NCI-H2029 treated with DMSO at 0.1 percent for 48 hours (cell line): ENCODE measurements at places on chromosomes 5 and 9.

DNA sequence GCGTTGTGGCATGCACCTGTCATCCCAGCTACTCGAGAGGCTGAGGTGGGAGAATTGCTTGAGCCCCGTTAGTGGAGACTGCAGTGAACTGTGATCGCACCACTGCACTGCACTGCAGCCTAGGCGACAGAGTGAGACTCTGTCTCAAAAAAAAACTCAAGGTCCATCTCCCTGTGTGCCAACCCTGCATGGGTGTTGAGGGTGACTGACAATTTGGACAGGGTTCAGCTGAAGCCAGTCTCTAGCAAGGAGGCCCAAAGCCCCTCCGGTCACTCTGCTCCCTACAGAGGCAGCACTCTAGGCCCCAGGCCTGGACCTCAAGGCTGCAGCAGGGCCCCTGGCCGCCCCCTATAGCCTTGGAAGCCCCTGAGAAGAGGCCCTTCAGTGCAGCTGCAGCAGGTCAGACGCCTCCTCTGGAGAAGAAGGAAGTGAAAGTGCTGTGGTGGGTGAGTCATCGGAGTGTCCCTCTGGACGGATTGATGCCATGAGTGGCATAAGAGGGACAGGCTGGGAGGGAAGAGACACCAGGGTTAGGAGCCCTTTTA lies 39.2 kb upstream of the NEK6 start:
- DNase-seq, result peak; percentile 54

- no peak for DNase-seq
Observed at GRCh38 chr5:132235340-132235739, 7.7 kb upstream of the P4HA2 start.

GRCh38 chr5:80246001-80246758 lies 9.7 kb downstream of the SERINC5 start:
- no peak for DNase-seq

GRCh38 chr5:168705321-168705720 lies 126.2 kb upstream of the PANK3 start:
- DNase-seq, result no peak

GRCh38 chr9:21413624-21414023 lies 4.7 kb downstream of the IFNA8 start:
- DNase-seq, result no peak

DNA sequence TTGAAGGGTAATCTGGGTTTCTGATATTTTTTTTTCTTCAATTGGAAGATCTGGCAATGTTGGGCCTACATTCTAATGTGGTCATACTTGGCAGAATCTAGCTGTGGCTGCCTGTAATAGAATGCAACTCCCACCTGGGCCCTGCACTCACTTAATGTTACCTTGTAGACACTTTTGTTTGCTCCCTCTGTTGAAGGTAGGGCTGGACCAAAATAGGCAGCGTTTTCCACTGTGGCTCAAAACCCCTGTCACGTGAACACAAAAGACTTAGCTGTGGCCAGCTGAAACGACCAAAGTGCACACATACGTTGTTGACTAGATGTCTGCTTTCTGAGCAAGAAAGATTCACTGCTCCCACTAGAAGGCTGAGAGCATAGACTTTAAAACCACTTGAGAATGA lies 117.6 kb upstream of the HMHB1 start:
- no peak for DNase-seq

DNA sequence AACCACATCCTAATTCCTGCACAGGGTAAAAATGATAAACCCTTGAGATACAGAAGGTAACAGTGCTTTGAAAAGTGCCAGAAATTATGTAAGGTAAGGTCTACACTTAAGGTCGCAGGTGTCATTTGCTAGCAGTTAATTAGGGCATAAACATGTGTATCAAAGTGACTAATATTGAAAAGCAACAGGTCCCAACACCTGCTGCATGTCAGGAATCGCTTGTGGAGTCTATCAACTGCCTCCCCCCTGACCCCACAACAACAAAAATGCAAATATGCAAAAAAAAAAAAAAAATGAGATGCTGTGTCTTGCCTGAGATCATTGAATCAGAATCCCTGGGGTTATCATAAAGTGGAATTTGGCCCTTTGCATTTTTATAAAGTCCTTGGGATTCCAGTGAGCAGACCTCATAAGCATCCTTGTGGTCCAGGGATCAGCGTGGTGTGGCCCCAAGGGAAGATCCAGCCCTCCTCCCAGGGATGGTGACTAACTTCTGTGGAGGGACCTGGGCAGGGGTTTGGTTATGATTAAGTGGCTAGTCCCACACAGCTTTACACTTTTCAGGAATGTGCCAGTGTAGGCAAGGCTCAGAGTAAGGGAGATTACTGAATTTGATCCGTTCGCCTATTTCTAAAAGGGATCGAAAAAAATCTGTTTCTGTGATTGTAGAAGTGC lies 92.5 kb upstream of the TNFSF8 start:
- no peak for DNase-seq

DNA sequence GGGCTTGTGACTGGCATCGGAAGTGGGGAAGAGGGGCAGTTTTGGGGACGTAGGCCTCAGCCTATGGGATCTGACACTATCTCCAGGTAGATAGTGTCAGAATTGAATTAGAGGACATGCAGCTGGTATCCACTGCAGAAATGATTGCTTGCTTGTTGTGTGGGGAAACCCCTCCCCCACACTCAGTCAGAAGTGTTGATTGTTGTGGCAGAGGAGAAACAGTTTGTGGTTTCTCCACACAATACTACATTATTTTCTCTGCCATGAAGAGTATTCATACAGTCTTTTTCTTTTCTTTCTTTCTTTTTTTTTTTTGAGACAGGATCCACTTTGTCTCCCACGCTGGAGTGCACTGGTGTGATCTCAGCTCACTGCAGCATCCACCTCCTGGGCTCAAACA lies 113.9 kb downstream of the ARRDC3 start:
- DNase-seq, result no peak

DNA sequence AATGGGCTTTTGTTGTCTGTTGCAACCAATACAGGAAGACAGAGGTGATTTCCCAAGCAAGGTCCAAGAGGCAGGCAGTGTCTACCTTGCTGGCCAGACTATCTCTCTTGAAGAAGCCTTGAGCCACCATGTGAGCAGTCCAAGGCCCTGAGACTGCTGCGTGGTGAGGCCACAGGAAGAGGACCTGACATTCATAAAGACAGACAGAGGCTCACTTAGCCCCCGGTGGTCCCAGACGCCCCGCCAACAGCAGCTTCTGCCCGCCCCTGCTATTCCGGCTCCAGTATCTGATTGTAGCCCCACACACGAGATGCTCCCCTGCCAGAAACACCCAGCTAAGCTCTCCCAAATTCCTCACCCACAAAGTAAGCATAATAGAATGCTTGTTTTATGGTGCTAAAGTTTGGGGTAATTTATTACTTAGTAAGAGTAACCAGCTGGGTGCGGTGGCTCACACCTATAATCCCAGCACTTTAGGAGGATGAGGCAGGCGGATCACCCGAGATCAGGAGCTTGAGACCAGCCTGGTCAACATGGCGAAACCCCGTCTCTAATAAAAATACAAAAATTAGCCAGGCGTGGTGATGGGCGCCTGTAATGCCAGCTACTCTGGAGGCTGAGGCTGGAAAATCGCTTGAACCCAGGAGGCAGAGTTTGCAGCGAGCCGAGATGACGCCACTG lies 22.8 kb upstream of the FUBP3 start:
- DNase-seq, result no peak

GRCh38 chr5:56415356-56415765 lies 182.2 kb upstream of the ANKRD55 start:
- DNase-seq, result no peak

GRCh38 chr5:59061377-59061776 lies 478.5 kb downstream of the RAB3C start:
- DNase-seq, result no peak

GRCh38 chr9:121262953-121263352 lies 5.0 kb upstream of the GSN start:
- DNase-seq, result no peak

DNA sequence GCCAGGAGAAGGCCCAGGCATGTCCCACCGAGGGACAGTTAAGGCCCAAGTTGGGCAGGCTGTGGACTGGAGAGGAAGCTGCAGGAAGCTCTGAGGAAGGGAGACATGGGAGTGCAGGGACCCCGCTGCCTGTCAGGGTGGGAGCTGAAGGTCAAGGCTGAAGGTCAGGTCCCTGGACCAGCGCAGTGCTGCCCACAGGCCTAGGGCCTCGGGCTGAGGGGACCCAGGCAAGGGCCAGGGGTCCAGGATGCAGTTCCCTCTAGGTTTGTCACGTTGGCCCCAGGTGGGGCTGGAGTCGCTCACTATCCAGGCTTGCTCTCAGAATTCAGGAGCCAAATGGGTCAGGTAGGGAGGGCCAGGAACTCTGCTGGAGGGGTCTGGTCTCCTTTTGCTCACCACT lies 76.7 kb upstream of the STXBP1 start:
- DNase-seq, result no peak

- no peak for DNase-seq
Observed at GRCh38 chr9:129838707-129839259, 3.5 kb downstream of the USP20 start.

GRCh38 chr9:127105805-127106465 lies 16.5 kb downstream of the ANGPTL2 start:
- no peak for DNase-seq

GRCh38 chr9:27361492-27361891 lies 64.5 kb upstream of the EQTN start:
- no peak for DNase-seq
